K562 (cell line): ENCODE measurements at places on chromosomes 1 and 21.

- no peak for DNase-seq
Measured at GRCh38 chr1:163877016-163877415, 555.3 kb downstream of the NUF2 start.

- peak; percentile 58 for DNase-seq
Measured at GRCh38 chr1:157496121-157496526, 56.2 kb downstream of the FCRL5 start.

GRCh38 chr1:218582646-218583045 lies 237.5 kb downstream of the TGFB2 start:
- no peak for DNase-seq

DNA sequence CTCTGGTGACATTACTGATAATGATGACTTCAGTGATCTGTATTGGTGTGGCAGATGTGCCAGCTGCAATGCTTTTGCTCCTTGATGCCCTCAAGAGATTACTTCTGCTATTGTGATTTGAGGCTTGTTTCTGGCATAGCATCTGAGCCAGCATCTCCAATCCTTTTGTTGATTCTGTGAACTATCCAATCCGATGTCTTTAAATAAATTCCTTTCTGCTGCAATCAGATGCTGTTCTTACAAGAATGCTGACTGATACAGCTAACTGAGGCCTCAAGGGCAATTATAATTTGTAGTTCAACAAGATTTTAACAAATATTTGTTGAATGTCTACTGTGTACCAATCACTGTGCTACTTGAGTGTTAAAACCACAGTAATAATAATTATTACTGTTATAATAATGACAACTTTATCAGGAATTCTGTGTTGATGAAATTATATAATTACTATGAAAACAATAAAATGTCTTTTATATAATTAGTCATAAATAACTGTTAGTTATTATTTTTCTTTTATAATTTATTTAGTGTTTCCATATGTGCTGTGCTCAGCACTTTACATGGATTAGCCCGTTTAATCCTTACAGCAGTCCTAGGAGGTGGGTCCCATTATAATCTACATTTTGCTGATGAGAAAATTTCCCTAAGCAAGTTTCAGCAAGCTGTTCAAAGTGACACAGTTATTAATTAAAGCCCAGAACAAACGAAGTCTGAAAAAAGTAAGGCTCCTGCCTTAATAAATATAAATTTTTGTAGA lies 308.2 kb downstream of the BRINP3 start:
- DNase-seq: no peak
